ENCODE measurements at places on chromosomes 2 and 18. TPM values are rescaled to one million over a fixed set of nuclear protein-coding genes. Genes with fewer than 3 reads are reported as not detected.

The BCL2 gene
- 28.5 TPM for polyA plus RNA-seq

GRCh38 chr2:205908212-205909183, 177.5 kb downstream of the INO80D start:
- no peak for DNase-seq

GRCh38 chr2:218679119-218679518, 7.2 kb downstream of the STK36 start:
- no peak for DNase-seq

- DNase-seq: no peak
Measured at GRCh38 chr2:28717339-28717758, 34.3 kb upstream of the PPP1CB start.

- no peak for DNase-seq
Measured at GRCh38 chr2:64934530-64934929, 54.7 kb upstream of the SLC1A4 start.

The HTR2B gene
- polyA plus RNA-seq: 0.21 TPM

The VWC2L gene
- not detected for polyA plus RNA-seq

The AGXT gene
- polyA plus RNA-seq: not detected

DNA sequence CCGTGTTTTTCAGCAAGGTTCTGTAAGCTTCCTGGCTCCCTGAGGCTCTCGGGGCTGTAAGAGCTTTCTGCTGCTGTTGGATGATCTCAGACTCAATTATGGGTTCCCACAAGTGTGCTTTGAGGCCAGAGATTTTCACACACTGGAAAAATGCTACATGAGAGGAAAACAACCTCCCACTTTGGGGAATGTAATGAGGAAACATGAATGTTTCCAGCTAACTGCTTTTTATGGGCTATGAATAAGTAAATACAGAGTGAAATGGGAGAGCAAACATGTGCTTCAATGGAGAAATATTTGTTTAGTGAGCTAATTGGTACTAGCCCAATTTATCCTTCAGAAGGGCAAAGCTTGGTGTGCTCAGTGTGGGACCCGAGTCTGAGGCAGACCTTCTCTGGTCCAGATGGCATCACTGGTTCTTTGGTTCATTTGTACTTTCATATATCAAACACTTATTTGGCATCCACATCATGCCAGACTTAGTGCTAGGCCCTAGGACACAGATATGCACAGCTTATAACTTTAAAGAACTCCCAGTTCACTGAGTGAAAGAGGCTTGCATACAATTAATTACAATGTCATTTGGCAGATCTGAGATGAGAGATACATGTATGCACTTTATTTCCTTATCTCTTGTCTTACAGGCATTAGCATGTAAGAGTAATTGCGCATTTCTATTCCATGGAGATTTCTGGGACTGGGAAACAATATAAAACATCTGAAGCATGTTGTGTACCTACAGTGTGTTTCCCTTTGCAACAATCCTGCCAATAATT, 248.8 kb downstream of the RDH14 start:
- no peak for DNase-seq

DNA sequence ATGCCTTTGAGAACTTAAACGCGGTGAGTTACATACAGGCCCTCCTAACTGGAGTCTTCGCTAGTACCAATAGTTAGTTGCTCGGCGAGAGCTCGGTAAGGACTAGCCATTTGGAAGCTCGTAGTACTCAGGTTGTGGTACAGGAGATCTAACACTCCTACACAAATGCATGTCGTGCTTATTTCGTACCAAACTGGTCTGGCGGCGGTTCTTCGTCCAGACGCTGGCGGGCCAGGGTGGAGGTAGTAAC, 346 bp upstream of the VRK2 start:
- DNase-seq: no peak

DNA sequence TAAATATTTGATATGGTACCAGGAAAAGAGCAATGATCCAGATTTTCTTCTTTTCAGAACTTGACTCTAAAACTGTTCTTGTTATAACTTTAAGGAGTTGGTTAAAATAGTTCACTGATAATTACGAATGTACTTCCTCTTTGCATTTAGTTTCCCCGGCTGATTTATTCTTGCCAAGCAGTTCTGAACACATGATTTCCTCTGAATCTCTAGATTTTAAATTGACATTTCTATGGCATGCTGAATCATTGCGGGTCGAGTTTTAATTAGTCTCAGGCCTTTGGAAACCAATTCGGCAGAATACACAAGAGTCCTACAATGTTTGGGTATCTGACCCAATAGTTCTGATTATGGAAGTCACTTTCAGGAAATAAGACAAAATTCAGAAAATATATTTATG, 37.3 kb upstream of the DNAH7 start:
- no peak for DNase-seq

DNA sequence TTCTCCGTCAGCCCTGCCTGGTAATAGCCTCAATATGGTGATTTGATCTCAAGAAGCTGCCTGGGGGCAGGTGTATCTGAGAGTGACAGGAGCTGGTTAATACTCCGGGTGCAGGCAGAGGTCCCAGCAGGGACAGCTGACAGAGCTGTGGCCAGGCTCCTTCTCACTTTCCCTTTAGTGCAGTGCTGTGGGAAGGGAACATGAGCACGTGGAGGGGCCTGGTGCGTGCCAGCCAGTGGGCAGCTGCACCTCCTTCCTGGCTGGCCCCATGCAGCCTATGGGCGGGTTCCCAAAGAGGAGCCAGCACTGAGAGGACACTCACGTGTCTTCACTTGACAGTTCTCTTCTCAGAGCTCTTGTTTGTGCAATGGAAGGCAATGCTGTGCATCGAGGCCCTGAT, 9.1 kb downstream of the CNNM4 start:
- DNase-seq: no peak

- no peak for DNase-seq
Measured at GRCh38 chr2:233997707-233998106, 52.8 kb upstream of the SPP2 start.

DNA sequence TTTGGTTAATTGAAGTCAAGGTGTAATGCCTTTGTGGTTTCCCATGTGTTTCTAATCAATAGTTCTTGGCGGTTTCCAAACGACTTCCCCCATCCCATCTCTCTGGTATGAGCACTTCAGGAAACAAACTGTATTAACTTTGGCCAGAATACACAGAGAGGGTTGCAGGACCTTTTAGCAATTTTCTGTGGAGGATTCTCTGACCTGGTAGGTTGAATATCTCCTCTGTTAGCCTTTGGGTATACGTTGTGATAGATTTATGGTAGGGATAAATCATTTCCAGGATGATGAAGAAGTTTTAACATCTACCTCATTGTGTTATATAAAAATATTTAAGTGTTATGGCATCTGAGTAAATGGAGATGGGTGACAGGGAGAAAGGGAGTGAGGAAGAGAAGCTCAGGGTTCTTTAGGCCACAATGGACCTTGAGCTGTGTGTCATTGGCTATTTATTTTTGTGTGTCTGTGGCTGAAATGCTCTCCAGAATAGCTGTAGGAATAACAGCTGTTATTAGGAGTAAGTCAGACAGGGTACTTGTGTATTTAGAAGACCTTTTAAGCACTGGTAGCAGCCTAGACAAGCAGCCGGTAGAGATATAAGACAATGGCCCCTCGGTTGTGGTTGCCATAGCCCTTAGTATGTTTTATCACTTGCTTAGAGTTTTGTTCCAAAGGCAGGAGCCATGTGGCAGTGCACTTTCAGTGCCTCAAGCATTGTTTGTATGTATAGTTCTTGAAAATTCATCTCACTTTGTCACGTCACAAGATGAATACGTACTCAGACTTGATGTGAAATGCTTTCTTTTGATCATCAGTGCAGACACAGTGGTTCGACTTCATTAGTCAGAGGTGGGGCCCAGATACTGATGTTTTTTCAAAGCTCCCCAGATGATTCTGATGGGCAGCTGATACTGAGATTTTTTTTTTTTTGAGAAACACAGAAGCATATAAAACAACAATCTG, 91.1 kb downstream of the FMNL2 start:
- DNase-seq: no peak

- no peak for DNase-seq
Measured at GRCh38 chr18:70808481-70809056, 519.7 kb downstream of the SOCS6 start.

The ABCG5 gene
- not detected for polyA plus RNA-seq

The NYAP2 gene
- polyA plus RNA-seq: not detected
